ENCODE measurements at places on chromosomes 5 and 9.

DNA sequence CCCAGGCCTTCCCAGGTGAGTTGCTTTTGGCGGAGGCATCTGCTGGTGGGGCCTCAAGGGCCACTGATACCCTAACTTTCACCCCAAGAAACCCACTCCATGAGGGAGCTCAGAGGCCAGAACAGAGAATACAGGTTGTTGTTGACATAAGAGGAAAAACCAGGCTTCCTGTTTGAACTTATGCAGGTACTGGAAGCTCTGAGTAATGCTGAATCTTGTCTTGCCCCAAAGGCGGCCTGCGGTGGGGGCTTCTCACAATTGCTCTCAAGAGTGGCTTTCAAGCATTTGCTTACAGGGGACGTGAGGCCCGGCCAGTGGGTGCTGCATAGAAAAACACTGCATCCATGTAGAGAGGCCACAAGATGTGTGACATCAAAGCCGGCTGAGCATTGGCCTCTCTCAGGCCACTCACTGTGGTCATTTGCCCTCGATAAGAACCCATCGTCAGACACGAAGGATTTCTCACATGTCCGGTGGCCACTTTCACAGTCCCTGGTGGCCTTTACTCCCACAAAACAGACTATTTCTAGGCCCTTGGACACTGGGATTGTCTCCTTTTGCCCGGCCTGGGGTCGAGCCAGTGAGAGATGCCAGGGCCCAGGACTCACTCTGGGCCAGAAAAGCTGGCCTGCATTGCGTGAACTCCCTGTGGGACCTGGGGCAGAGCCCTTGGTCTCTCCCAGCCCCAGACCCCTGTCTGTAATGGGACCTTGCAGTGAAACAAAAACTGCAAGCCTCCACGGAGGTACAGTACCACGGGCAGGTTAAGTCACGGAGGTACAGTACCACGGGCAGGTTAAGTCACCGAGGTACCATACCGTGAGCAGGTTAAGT is 34.5 kb upstream of the TCF7 start:
- DNase-seq = no peak

DNA sequence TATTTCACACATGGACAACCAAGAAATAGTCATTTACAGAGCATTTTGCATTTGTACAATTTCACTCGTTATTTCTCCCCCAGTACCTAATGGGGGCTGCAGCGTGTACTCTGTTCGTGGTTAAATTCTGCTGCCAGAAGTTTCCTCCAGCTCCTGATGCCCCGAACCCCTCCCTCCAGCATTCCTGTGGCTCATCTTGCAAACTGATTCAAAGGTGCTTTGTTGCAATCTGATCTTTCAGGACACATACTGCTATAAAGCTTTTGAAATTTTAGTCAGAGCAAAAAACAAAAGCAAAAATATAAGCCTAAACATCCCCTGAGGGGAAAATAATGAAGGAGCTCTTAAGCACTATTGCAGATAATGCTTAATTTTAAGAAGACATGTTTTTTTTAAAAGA is 27.7 kb downstream of the UBLCP1 start:
- DNase-seq = no peak

- DNase-seq = no peak
These were observed 27.7 kb upstream of the ZNF622 start for GRCh38 chr5:16493261-16493660.

DNA sequence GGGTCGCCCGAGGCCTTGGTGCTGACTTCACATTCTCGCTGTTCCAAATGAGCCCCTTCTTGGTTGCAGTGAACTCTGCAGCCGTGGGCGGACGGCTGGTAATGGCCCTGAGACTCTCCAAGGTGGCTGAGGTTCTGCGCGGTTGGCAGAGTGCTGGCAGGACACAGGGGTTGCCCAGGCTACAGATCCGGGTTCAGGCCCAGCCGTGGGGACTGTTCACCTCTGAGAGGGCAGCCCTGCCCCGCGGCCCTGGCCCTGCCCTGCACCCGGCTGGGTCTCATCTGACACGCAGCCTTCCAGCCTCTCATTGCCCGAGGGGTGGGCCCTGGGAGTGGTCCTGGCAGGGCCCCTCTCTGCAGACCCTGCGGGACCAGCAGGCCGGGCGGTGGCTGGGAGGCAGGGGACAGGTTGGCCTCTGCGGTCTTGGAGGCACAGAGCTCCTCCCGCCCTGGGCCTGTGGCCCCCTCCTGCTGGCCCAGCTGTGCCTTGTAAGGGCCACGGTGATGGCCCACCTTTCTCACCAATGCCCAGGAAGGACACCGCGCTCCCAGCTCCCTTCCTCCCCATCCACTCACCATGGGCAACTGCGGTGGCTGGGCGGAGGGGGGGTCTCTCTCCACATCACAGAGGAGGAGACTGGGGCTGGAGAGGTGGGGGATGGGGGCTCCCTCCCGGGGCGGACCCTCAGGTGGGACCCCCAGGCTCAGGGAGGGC is 51.6 kb downstream of the AHRR start:
- DNase-seq = no peak

DNA sequence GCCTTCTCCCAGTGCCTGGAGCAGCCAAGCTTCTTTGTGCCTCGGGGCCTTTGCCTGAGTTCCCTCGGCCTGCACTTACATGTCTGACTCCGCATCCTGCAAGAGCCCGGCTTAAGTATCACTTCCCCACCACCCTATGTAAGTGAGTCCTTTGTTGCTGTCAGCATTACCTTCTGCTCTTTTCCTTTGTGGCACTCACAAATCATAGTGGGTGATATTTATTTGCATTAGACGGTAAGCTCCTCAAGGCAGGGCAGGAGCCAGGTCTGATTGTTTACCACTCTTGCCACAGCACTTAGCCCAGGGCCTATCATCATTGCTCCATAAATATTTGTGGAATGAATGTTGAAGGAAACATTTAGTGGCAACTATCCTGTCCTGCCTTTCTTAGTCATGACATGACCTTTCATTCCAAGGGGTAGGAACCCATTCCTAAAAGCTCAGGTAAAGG is 4.8 kb downstream of the GM2A start:
- DNase-seq = no peak

DNA sequence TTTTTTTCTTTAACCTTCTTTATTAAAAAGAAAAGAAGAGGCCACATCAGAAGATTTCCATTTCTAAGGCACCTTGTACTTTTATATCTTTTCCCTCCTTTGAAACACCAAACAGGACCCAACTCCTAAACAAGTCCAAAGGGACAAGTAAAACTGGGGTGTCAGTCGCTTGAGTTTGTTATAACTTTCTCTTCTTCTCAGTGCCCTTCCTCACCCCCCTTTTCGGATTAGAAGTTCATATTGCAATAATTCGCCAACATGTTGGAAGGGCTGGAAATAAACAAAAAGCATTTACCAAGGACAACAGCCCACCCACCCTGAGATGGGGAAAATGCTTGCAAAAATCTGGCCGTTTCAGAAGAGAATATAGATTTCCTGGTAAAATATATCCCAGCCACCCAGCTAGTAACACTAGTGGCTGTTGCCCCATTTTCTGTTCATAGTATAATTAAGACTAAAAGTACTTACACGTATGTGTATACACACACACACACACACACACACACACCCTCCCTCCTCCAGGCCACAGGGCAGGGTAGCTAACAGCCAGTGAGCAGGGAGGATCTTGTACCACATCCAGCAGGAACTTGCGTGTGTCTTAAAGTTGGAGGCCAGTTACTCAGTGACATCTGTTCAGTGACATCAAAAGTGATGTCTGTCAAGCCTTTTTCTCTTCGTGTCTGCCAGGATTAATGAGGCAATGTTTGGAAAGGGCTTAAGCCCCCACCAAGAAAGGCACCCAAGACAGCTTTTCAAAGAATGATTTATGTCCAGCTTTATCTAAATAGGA is 149.1 kb upstream of the KLF4 start:
- no peak for DNase-seq

GRCh38 chr9:104774831-104775573 is 11.1 kb downstream of the NIPSNAP3B start:
- no peak for DNase-seq
